ENCODE measurements at places on chromosomes 2 and 18.

DNA sequence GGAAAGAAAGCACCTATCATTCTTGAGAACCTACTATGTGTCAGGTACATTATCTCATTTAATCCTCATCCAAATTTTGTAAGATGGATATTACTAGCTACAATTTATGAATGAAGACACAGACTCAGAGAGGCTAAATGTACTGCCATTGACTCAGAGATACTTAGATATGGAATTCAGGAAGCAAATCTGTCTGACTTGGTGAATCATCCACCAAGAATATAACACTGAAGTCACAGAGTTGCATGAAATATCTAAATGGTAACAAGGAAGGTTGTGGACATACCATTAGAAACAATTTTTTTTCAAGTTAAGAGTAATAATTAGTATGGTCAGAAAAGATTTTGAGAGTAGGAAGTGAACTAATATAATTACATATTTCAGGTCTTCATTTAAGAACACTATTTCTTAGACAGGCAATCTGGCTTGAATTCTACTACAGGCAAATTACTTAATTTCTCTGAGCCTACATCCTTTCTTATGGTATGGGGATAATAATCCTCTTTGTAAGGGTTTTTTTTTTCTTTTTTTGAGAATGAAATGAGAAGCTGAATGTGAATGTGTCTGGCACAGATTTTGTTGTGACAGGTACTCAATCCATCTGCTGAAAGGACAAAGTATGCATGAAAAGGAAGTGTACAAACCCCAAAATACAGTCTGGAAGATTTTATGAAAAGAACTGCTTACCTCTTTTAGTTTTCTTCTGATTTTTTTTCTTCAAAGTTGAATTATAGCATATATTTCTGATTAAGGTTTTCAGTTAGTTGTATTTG lies 14.8 kb upstream of the C2orf66 start:
- no peak for DNase-seq

GRCh38 chr18:56711708-56712445 lies 60.7 kb downstream of the WDR7 start:
- no peak for DNase-seq

- no peak for DNase-seq
These were observed 12.7 kb downstream of the MYO1B start for GRCh38 chr2:191257934-191258333.

GRCh38 chr2:37421686-37422085 lies 77.3 kb downstream of the QPCT start:
- no peak for DNase-seq

- DNase-seq, result no peak
These were observed 35.9 kb downstream of the TMEM18 start for GRCh38 chr2:641164-641871.
